T-helper 17 cell (primary cell): ENCODE measurements at places on chromosomes 4 and X. TPM values are rescaled to one million over a fixed set of nuclear protein-coding genes. Genes with fewer than 3 reads are reported as not detected.

GRCh38 chrX:108671526-108671925, 64.8 kb downstream of the IRS4 start:
- H3K27me3 ChIP-seq = no peaks in the 10 kb centered on the region
- H3K4me1 ChIP-seq = no peaks in the 10 kb centered on the region
- no peak overlapping the region for H3K27ac ChIP-seq
- no peak for DNase-seq
- no peaks in the 10 kb centered on the region for H3K36me3 ChIP-seq

- peaks cover 13% of the 10 kb centered on the region for H3K4me1 ChIP-seq
- H3K36me3 ChIP-seq = peaks cover 3% of the 10 kb centered on the region
- no peak for DNase-seq
- no peak overlapping the region for H3K4me3 ChIP-seq
- H3K27me3 ChIP-seq = no peaks in the 10 kb centered on the region
Observed at GRCh38 chr4:2712261-2712842, 43.8 kb downstream of the TNIP2 start.

- no peak overlapping the region for H3K4me3 ChIP-seq
- no peaks in the 10 kb centered on the region for H3K36me3 ChIP-seq
- no peak for DNase-seq
- H3K27me3 ChIP-seq = no peaks in the 10 kb centered on the region
- H3K27ac ChIP-seq = no peak overlapping the region
Observed at GRCh38 chrX:12292996-12293765, 154.9 kb downstream of the FRMPD4 start.

GABRQ gene
- total RNA-seq = not detected

GRCh38 chr4:2786152-2786671, 6.7 kb upstream of the SH3BP2 start:
- no peak for DNase-seq
- H3K4me1 ChIP-seq = peaks cover 28% of the 10 kb centered on the region
- H3K4me3 ChIP-seq = peak overlapping the region; percentile 62
- H3K27me3 ChIP-seq = no peaks in the 10 kb centered on the region

- no peak overlapping the region for H3K4me3 ChIP-seq
- DNase-seq = no peak
- H3K27ac ChIP-seq = no peak overlapping the region
Observed at GRCh38 chrX:69072486-69073006, 92.7 kb downstream of the PJA1 start.

DNA sequence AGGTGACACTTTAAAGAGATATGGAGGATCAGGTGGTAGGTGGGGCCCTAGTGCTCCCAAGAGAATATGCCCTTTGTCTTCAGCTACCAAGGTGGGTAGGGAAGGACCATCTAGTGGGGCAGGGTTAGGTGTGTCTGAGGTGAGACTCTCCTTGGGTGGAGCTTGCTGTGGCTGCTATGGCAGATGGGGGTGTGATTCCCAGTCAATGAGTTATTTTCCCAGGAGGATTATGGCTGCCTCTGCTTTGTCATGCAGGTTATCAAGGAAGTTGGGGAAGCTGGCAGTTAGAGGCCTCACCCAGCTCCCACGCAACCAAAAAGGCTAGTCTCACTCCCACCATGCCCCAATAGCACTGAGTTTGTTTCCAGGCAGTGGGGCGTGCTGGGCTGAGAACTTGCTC, 18.0 kb upstream of the SPIN2A start:
- H3K27ac ChIP-seq = no peak overlapping the region
- H3K4me1 ChIP-seq = no peaks in the 10 kb centered on the region
- no peak for DNase-seq
- no peak overlapping the region for H3K4me3 ChIP-seq
- no peaks in the 10 kb centered on the region for H3K36me3 ChIP-seq

DNA sequence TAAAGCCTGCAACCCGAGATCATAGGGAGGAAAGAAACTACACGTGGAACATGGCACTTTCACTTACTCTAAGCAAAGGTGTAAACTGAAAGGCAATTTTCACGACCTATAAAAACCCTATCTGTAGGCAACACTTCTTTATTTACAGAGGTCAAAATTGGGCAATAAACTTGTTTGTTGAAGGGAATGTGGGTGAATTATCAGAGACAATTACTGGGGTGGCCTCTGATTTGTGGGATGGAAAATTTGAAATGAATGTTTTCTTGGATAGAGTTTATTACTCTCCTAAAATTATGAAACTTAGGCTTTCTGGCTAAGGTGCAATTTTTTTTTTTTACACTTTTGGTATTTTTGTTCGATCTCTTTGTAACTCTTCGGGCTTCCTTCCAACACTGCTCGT, 734.1 kb upstream of the TENM3 start:
- H3K4me1 ChIP-seq = no peaks in the 10 kb centered on the region
- no peak overlapping the region for H3K27ac ChIP-seq
- no peaks in the 10 kb centered on the region for H3K36me3 ChIP-seq
- DNase-seq = no peak
- no peaks in the 10 kb centered on the region for H3K27me3 ChIP-seq

- H3K27me3 ChIP-seq = no peaks in the 10 kb centered on the region
- H3K4me1 ChIP-seq = peaks cover 8% of the 10 kb centered on the region
- no peak for DNase-seq
- H3K4me3 ChIP-seq = no peak overlapping the region
- no peak overlapping the region for H3K27ac ChIP-seq
Observed at GRCh38 chr4:141654098-141654497, 17.7 kb downstream of the IL15 start.

- H3K36me3 ChIP-seq = no peaks in the 10 kb centered on the region
- no peak overlapping the region for H3K4me3 ChIP-seq
- DNase-seq = no peak
Observed at GRCh38 chrX:30270639-30271038, 23.7 kb downstream of the MAGEB1 start.

GRCh38 chr4:48904101-48904500, 2.5 kb downstream of the OCIAD2 start:
- H3K27me3 ChIP-seq = no peaks in the 10 kb centered on the region
- H3K4me3 ChIP-seq = no peak overlapping the region
- no peak for DNase-seq
- H3K27ac ChIP-seq = peak overlapping the region; percentile 93
- H3K36me3 ChIP-seq = peaks cover 17% of the 10 kb centered on the region

DNA sequence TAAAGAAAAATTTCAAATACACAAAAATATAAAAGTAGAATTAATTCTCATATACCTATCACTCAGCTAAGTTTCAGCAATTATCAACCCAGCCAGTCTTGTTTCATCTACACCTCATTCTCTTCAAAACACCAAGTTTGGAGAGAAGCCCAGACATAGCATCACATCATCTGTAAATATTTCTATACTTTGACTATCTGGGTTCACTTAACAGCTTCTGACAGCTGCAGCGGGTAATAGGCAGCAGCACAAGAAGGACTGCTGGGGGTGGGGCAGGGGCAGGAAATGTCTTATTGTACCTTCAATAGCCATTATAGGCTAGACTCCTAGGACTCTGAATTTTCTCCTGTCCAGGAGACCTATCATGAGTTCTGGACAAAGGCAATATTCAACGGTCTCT, 54.1 kb downstream of the PHF8 start:
- no peak overlapping the region for H3K27ac ChIP-seq
- DNase-seq = no peak
- H3K4me3 ChIP-seq = no peak overlapping the region
- H3K27me3 ChIP-seq = no peaks in the 10 kb centered on the region
- H3K4me1 ChIP-seq = peaks cover 2% of the 10 kb centered on the region

DNA sequence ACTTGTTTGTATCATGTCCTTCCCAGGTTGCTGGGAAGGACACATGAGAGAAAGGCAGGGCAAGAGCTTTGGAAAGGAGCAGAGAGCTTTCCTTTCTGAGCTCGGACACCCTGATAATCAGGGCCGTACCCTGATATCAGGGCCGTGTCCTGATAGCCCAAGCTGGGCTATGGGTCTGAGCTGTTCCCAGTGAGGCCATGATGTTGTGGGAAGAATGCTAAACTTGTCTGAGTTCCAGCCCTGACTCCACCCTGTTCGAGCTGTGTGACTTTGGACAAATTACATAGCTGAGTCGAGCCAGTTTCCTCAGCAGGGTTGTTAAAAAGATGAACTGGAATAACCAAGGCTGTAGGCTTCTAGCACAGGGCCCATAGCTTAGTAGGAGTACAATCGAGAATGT, 3.3 kb upstream of the CXCR3 start:
- no peaks in the 10 kb centered on the region for H3K36me3 ChIP-seq
- DNase-seq = no peak
- H3K4me1 ChIP-seq = peaks cover 31% of the 10 kb centered on the region
- H3K4me3 ChIP-seq = no peak overlapping the region
- peak overlapping the region; percentile 95 for H3K27ac ChIP-seq
- no peaks in the 10 kb centered on the region for H3K27me3 ChIP-seq

DNA sequence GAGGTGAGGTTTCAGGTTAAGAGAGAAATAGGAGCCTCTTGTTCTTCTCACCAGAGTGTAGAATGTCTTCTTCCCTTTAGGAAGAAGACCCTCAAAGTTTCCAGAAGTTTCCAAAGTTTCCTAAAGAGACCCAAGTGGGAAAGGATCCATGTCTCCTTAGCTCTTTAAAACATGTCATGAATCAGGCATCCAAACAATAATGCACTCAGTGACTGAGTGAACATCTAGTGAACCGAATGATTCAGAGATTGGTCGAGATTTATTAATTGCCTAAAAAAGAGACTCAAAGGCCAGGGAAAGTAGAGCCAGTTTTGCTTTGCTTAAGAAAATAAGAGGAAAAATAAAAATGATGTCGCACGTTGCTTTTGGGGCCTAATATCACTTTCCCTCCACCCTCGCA, 29.4 kb downstream of the FGF5 start:
- no peak for DNase-seq
- H3K27ac ChIP-seq = no peak overlapping the region
- H3K4me3 ChIP-seq = no peak overlapping the region
- H3K36me3 ChIP-seq = peaks cover 2% of the 10 kb centered on the region

ERCC6L gene
- not detected for total RNA-seq

DNA sequence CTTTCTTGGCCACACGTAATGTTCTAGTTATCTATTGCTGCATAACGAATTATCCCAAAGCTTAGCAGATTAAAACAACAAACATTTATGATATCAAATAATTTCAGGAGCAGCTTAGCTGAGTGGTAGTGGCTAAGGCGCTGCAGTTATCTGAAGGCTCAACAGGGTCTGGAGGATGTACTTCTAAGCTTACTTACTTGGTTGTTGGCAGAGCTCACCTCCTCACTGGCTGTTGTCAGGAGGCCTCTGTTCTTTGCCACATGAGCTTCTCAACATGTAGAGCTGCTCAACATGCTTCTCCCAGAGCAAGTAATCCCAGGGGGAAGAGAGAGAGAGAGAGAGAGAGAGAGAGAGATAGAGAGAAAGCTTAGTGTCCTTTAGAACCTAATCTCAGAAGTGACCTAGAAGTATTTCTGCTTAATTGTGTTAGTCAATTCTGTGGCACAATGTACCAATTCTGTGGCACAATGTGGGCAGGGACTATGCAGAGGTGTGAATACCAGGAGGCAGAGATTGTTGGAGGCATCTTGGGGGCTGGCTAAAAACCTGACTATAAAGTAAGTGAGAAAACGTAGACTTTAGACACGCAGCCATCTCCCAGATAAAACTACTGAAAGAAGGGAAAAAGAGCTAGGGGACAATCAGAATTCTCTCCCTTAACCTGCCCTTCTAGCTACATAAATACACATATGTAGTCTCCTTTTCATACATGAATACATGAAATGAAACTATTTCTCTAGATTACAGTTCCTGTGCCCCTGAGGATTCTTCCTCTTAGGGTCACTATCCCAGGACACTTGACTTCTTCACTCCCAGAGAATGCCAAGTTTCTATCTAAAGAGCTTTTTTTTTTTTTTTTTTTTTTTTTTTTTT, 40.2 kb downstream of the HOPX start:
- H3K27me3 ChIP-seq = peaks cover 4% of the 10 kb centered on the region
- H3K4me3 ChIP-seq = no peak overlapping the region
- H3K27ac ChIP-seq = peak overlapping the region; percentile 34
- no peaks in the 10 kb centered on the region for H3K36me3 ChIP-seq
- DNase-seq = no peak

CT83 gene
- total RNA-seq = not detected

SLC25A6 gene
- 329 TPM for total RNA-seq

DNA sequence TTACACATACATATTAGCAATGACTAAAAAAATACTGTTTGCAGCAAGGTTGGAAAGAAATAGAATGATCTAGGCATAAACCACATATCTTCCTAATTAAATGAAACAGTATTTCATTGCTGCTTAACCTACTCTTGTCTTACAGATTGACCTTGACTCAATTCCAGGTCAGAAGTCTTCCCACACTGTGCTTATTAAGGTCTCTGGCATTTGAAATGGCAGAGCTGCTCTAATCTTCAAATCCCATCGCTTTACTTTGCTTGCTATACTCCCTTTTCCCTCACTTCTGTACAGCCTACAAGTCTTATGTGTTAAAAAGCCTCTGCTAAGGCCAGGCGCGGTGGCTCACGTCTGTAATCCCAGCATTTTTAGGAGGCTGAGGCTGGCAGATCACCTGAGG, 424.5 kb downstream of the RPA4 start:
- no peak for DNase-seq
- H3K36me3 ChIP-seq = peaks cover 2% of the 10 kb centered on the region
- H3K4me1 ChIP-seq = peaks cover 3% of the 10 kb centered on the region

- no peak overlapping the region for H3K27ac ChIP-seq
- DNase-seq = no peak
- peaks cover 2% of the 10 kb centered on the region for H3K36me3 ChIP-seq
- peaks cover 4% of the 10 kb centered on the region for H3K27me3 ChIP-seq
Observed at GRCh38 chr4:71558248-71558647, 219.4 kb downstream of the SLC4A4 start.

SLITRK2 gene
- not detected for total RNA-seq

PLS3 gene
- total RNA-seq = not detected

GRCh38 chr4:85166318-85166717, 199.8 kb upstream of the WDFY3 start:
- DNase-seq = no peak
- H3K27me3 ChIP-seq = no peaks in the 10 kb centered on the region
- no peak overlapping the region for H3K27ac ChIP-seq
- H3K4me3 ChIP-seq = no peak overlapping the region
- no peaks in the 10 kb centered on the region for H3K4me1 ChIP-seq
- no peaks in the 10 kb centered on the region for H3K36me3 ChIP-seq

PAGE5 gene
- total RNA-seq = 0.60 TPM

CYSLTR1 gene
- 5.5 TPM for total RNA-seq

DNA sequence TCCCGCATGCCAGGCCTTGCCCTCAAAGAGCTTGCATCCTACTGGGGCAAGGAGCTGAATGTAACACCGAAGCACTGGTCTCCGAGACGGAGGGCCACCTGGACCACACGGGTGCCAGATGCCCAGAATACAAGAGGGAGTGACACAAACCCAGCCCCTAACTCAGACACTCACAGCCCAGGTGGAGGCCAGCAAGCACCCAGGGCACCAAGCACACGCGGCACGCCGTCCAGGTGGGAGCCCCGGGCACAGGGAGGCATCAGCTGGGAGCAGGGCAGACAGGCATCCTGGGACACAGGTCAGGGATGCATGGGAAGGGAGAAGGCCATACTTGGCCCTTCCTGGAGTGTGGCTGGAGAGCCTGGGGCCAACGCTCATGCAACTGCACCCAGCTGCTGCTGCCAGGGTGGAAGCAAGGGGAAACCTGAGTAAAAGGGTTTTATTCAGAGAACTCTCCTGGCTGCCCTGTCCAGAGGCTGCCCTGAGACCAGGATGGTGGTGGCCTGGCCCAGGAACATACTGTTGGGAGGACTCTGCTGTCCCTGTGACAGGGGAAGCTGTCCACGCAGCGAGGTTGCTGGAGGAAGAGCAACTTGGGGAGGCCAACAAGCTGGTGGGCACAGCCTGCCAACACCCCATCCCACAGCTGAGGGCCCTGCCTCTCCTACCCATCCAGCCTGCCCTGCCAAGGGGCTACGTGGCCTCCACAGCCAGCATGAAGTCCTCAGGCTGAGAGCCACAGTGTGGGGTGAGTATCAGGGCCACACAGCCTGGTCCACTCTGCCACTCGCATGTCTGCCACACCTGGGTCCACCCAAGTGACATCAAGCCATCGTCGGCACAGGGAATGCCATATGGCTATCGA, 22.2 kb upstream of the PPP2R2C start:
- no peak overlapping the region for H3K4me3 ChIP-seq
- H3K4me1 ChIP-seq = no peaks in the 10 kb centered on the region
- no peak overlapping the region for H3K27ac ChIP-seq
- peaks cover 40% of the 10 kb centered on the region for H3K27me3 ChIP-seq
- no peak for DNase-seq

ASB9 gene
- not detected for total RNA-seq
